HFFc6 (cell line): ENCODE measurements at places on chromosomes 4 and X.
A peak's percentile ranks its signal among the peaks of the same experiment; 100 is the strongest.

GRCh38 chr4:101701551-101701950, 89.0 kb upstream of the BANK1 start:
- DNase-seq, result no peak

GRCh38 chr4:128776794-128777216, 32.7 kb upstream of the JADE1 start:
- peak; percentile 91 for DNase-seq

GRCh38 chr4:46676364-46676763, 232.7 kb downstream of the COX7B2 start:
- no peak for DNase-seq

DNA sequence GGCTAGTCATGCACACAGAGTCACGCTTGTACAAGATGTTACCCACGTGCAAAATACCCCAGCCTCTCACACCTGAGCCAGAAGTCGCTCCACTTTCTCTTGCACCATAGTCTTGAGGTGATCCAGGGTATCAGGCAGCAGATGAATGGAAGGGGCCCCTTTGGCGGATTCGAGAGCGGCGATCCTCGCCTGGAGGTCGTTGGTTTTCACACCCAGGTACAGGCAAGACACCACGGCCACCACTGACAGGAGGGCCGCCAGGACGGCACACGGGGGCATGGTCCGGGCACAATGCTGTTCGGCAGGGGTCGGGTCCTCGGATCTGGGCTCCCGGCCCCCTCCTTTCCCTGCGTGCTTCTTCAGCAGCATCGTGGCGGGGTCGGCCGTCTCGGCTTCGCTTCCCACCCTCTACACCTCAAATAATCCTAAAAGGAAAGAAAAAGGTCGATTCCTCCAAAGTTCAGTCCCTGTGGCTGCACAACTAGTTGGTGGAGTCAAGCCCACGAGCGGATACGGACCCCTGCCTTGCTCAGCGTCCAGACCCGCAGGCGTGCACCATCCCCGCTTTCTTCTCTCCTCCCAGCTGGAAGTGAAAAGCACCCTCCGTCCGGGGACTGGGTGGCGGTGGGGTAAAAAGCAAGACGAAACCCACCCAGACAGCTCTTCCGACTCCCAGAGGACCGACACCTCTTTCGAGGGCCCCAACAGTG, 652 bp downstream of the COL25A1 start:
- no peak for DNase-seq

GRCh38 chr4:153364061-153364460, 19.6 kb downstream of the MND1 start:
- no peak for DNase-seq

DNA sequence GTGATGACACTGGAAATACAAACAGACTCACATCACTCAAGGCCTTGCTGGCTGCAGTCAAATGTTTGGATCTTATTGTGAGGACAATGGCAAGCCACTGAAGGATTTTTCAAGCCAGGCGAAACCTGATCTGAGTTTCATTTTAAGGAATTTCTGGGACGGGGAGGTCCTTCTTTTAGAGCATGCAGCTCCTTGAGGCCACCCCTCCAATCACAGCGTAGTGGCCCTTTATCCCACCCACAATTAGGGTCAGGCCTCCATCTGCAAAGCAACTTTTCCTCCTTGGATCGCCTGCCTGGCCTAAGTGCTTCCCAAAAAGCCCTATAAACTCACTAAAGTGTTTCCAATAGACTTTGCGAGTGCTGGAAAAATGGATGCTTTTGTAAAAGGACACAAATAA, 115.5 kb downstream of the EFHC2 start:
- no peak for DNase-seq

GRCh38 chrX:15856636-15857035, 2.0 kb upstream of the AP1S2 start:
- no peak for DNase-seq

DNA sequence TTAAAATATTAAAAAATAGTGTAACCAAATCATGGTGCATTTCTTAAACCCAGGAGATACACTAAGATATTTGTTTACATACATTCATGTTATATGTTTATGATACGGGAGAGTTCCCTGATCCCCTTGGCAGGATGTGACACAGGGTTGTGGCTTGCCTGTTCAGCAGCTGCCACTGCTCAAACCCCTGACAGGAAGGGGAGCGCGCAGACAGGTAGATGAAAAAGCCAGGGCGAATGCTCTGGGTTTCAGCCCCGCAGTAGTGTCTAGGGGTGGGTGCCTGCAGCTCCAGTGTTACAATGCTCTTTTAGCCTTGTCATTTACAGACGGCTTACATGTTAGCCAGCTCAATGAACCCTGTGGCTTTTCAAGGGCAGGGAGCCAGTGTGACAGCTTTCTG, 1343.8 kb upstream of the IGFBP7 start:
- DNase-seq, result no peak

DNA sequence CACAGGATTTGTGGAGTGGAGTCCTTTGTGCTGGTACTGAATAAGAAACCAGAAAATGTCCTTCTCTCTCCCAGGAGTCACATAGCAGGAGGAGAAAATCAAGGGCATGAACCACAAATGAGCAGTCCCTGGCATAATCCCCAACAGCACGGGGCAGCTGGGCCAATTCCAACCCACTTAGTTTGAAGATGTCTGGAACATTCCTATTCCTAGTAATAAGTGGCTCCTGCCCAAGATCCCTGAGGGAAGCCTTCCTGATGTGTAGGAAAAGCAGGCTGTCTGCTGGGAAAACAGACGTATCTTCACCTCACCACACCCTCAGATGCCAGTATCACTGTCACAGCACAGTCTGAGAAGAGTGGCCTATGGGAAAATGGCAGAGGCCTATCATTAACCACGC, 182.8 kb upstream of the MAP3K15 start:
- peak; percentile 53 for DNase-seq

DNA sequence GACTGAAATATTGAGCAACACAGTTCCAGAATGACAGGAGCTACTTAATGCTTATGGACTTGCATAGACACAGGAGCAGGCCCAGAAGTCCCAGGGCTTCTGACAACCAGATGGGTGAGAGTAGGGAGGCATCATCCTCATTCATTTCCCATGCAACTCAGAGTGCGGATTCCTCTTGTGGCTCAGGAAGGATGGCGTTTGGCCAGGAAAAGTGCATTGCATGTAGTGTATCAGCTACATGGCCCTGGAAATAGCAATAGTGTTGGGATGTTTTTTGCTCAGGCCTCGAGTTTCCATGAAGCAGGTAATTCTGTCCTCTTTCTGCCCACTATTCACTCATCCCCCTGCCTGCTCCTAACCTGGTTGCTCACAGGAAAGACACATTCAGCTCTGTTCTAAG, 136.6 kb downstream of the PDGFRA start:
- no peak for DNase-seq

GRCh38 chr4:39085891-39086290, 23.9 kb downstream of the KLHL5 start:
- DNase-seq, result no peak

DNA sequence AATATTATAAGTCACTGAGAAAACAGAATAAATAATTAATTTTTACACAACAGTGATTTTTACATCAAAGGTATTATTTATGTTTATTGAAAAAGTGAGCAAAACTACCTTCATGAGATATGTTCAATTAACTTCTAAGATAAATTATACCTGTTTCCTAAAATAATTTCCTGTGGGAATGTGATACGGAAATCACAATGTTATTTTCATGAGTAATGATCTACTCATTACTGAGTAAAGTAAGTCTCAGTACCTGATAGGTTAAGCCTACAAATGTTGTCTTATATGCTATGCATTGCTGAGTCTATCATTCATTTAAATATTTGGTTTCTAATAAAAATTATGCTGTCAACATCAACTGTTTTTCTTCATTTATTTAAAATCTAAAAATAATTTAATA, 324.0 kb downstream of the STPG2 start:
- no peak for DNase-seq

- DNase-seq, result peak; percentile 35
These were observed 54.5 kb downstream of the CHM start for GRCh38 chrX:85992811-85993229.

DNA sequence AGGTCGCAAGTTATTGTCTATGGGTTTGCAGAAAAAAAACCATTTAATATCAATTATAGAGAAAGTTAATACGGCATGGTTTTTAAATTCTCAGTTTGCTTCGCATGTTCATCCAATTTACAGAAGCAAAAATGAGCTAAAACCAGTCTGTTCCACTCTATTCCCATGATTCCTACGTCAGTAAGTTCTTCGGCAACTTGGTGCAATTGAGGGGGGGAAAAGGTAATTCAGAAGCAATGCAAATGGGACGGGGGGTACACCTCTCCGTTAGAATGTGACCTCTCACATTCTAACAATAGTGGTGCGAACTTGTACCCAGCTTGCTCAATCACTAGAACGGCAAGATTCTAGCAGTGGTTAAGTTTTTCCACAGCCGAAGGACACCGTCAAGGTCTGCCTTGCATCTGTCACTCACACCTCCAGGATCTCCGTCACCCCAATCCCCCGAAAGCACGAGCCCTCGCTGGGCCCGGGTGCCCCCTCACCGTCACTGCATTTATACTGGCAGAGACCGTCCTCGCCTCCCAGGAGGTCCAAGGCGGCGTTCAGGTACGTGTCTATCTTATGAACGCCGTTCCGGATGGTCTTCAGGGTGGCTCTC, 653 bp downstream of the PLA2G12A start:
- DNase-seq, result no peak

DNA sequence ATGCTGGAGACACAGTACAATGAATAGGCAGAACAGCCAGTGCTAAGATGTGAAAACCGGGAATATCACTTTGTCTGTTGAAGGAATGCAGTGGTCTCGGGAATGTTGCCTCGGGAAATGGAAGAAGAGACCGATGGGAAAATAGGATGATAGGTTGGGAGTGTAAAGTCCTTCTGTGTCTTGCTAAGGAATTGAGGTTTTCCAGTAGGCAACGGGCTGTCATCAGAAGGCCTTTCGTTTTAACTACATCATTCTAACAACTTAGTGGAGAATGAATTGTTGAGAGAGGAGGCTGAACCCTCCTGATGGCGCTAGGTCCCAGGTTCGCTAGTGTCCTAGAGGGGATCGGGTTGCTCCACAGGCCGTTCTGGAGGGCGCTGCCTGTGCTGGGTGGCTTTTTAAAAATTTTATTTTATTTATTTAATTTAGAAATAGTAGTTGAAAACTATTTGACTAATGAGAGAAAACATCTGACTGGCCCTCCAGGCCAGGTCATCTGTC, 730 bp downstream of the VBP1 start:
- DNase-seq, result peak; percentile 1

- DNase-seq, result no peak
These were observed 20.2 kb downstream of the PPA2 start for GRCh38 chr4:105453550-105454205.

DNA sequence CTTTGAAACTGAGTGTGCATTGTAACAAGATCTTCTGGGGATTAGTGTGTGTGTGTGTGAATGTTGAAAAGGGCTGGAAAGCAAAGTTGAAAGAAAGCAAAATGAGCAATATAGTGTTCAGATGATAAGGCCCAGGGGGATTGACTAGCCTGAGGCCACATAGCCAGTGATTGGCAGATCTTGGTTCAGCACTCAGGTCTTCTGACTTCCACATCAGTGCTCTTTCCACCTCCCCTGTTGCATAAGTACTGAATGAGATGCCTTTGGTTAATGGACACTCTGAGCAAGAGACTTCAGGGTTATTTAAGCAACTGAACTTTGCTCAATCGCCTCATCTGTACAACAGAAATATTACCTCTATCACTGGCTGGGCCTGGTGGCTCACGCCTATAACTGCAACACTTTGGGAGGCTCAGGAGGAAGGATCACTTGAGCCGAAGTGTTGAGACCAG, 120.4 kb downstream of the TMEM164 start:
- no peak for DNase-seq

GRCh38 chr4:26028133-26028792, 114.2 kb downstream of the SMIM20 start:
- no peak for DNase-seq

DNA sequence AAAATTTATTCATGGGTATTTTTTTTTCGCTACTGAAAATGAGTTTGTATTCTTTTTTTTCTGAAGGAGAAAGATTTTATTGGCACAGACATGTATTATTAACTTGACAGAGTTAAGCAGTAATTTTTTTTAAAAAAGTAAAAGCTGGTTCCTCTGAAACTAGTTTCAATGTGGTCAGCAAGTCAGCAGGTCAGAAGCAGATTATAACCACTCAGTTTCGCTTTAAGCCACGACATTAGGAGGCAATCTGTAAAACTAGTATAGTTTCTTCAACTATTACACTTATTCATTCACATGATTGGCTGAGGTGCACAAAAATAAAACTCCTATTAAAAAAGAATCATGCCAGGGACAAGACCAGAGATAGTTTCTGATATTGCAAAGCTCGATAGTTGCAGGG, 714.2 kb upstream of the PCDH7 start:
- DNase-seq, result no peak

- no peak for DNase-seq
These were observed at the start of gene NDNF for GRCh38 chr4:121072224-121073003. Gene NDNF (minus strand): TSS chr4:121072535. CDS start chr4:121045837, 26,698 bp downstream.

DNA sequence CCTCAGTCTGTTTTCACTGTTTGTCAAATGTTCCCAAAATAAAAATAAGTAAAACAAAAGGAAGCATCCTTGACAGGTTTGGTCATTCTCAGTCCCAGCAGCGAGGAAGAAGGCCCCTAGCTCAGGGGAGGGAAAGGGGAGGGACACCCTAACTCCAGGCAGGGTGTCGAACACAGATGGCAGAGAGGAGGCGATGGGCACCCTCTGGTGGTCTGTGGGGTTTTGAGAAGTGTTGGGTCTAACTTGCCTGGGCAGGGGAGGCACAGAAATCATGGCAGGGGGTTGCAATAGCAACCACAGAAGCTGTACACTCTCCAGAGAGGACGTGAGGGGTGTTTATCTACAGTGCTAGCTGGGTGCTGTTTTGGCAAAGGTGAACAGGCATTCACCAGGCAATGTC, 229.8 kb upstream of the SFRP2 start:
- DNase-seq, result no peak

DNA sequence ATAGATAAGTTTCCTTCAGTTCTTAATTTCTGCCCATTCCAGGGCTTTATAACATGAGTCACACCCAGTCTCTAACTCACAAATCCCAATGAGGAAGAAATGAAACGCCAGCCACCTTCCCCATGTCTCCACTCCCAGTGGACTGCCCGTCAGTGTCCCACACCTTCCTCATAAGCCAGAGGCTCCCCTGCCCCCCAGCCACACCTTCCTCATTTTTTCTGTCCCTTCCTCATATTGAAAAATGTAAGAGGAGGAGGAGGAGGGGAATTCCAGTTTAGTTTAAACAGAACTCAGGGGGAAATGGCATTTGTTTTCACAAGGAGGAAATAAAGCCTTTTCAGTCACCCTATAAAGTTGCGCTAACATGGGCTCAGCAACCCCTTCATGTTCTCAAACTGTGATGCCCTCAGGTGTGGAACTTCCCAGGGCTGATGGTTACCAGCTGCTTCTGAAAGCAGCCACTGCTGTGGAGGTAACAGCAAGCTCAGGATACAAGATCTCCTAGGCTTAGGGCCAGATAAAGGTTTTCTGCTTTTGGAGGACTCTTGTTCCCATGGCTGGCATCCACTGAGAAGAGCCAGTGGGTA, 97.8 kb downstream of the PARM1 start:
- DNase-seq, result no peak
